ENCODE measurements at places on chromosomes 6 and 20.
A peak's percentile ranks its signal among the peaks of the same experiment; 100 is the strongest.

DNA sequence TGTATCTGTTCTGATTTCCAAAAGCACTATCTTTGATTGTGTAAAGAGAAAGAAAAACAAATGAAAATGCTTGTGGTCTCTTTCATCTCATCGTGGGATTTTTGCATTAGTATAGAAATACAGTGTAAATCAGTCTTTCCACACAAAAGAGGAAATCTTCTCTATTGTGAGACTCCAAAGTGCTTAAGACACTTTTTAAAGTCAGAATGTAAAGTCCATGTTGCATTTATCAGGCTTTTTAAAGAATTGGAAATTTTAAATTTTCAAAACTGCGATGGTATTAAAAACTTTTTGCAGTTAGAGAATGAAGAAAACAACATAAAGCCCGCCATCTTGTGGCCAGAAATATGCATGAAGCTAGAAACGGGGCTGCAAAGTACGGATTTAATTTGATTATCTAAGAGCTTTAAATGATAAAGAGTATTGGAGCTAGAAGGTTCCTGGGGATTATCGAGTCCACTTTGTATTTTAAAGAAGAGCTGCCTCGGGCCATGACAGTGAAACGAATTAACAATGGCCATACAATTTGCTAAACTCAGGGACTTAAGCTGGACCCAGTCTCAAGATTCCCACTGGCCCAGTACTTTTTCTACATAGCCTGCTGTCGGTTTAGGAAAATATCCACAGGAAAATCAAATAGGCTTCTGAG, 339.6 kb downstream of the ARHGAP18 start:
- DNase-seq: peak; percentile 31

GRCh38 chr6:72049376-72049775, 163.0 kb downstream of the RIMS1 start:
- DNase-seq: no peak

- no peak for DNase-seq
Observed at GRCh38 chr20:17633221-17633849, 48.7 kb downstream of the RRBP1 start.

- no peak for DNase-seq
Observed at GRCh38 chr6:98875375-98875774, 41.0 kb downstream of the POU3F2 start.

DNA sequence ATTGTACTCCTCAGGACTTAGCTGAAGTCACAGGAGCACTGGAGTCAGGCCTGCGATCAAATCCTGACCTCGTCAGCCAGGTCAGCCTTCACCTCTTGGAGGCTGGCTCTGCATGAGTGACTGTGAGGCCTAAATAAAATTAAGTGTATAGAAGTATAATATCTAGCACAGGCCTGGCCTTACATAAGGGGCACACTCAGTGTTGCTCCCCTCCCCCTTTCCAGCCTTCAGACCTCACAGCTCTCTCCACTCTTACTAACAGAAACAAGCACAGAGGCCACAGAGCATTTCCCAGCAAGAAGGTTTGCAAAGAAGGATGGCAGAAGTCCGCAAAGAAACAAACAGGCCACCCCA, 84.8 kb downstream of the TRERF1 start:
- DNase-seq: no peak

DNA sequence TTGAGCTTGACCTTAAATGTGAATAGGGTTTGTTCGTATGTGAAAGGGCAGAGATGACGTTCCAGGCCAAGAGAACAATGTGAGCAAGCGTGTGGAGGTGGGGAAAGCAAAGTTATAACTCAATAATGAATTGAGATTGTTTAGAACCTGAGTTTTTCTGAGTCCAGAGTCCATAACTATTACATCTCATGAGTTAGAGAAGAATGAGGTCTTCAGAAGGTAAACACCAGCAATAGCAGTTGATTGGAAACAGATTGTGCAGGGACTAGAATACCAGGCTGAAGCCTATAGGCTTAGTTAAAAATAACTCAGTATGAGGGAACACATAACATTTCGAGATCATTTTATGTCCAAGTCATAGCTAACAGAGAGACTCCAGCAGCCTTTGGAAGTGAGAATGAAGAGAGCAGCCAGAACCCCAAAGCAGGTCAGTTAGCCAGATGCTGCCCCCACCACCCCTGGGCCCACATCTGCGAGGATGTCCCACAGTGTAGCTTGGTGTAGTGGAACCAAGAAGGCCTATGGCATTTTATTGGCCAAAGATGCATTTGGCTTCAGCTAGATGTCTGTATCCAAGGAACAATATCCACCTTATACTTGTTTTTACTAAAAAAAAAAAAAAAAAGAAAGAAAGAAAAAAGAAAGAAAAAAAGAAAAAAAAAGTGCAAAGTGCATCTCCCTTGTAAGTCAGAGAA, 121.7 kb downstream of the TNFRSF21 start:
- no peak for DNase-seq

DNA sequence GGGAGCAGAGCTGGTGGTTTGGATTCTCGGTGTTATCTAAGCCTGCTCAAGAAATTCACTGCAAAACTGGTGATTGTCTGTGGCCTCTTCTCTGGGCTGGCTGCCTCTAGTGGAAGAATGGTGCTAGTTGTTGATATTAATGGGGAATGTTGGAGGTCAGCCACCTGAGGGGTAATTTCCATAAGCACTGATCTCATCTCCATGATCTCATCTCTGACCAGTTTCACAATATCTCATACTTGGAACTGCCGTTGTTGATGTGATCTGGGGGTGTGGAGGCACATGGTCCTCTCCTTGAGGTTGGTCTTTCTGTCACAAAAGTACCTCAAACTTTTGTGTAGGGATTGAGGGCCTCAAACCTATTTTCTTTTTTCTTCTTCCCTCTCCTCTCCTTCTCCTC, 102.6 kb downstream of the CD109 start:
- DNase-seq: peak; percentile 47

GRCh38 chr20:64049878-64050260, 430 bp upstream of the SOX18 start:
- no peak for DNase-seq

DNA sequence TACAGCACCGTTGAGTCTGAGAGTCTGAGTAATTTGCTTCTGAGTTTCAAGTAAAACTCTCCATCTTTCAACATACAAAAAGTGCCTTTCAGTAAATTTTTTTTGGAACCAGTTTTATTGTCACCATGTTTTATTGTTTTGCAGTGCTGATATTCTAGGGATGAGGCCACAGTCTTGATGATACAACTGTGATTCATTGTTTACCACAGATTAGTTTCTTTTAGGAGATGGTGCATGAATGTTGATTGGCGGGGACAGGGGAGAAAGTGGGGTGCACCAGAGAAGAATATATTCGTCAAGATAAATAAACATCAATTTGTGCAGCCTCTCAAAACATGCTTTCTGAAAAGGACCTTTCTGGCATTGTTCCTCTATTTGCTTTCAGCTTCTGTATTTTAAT, 109.0 kb downstream of the MCHR2 start:
- DNase-seq: no peak

DNA sequence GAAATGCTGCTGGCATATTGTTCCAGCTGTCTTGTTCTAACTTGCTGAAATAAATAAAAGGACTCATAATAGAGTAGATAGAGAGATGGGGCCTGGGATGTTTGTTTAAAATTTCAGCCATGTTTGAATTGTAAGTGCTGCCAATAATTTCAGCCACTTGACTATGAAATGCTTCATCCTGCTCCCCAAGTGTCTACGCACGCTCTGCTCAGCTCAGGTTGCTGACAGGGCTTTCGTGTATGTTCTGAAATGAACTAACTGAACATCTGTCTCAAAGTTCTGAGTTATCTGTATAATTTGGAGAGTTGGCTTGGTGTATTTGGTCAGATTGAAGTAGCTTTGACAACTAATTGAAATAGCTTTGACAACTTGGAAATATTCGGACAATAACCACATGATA, 387.8 kb downstream of the BMP2 start:
- DNase-seq: no peak

GRCh38 chr20:4272225-4272624, 256.9 kb upstream of the RNF24 start:
- DNase-seq: no peak

DNA sequence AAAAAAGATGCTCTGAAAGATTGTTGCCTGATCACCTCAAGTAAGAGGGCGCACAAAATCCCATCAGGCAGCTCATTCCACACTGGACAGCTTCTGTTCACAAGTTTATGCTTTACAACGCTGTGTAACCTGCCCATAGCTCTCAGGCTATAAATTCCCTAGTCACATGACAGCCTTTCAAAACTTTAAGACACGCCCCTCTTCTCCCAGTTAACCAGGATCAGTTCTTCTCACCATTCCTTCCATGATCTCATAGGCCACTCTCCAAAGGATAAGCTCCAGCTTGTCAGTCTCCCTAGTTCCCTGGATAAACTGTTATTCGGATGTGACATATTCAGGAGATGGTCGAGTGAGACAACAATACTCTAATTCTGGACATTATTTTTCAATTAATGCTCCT, 15.0 kb downstream of the ADNP start:
- peak; percentile 62 for DNase-seq

DNA sequence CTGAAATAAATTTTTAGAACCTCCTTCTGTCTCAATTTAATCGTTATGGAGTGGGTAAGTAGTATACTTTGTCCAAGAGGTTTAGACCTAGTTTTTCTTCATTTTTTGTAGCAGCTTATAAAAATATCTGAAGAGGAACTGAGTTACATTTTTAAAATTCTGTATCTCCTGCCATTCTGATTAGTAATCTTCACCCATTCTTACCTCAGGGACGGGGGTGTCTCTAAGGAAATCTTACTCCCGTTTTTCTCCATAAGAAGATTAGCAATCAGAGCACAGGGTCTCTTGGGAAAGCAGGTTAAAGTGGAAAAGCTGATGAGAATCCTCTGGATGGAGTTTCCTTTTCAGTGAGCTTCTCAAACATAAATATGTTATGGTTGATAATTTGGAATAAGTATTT, 259.3 kb upstream of the FAM83B start:
- DNase-seq: no peak

DNA sequence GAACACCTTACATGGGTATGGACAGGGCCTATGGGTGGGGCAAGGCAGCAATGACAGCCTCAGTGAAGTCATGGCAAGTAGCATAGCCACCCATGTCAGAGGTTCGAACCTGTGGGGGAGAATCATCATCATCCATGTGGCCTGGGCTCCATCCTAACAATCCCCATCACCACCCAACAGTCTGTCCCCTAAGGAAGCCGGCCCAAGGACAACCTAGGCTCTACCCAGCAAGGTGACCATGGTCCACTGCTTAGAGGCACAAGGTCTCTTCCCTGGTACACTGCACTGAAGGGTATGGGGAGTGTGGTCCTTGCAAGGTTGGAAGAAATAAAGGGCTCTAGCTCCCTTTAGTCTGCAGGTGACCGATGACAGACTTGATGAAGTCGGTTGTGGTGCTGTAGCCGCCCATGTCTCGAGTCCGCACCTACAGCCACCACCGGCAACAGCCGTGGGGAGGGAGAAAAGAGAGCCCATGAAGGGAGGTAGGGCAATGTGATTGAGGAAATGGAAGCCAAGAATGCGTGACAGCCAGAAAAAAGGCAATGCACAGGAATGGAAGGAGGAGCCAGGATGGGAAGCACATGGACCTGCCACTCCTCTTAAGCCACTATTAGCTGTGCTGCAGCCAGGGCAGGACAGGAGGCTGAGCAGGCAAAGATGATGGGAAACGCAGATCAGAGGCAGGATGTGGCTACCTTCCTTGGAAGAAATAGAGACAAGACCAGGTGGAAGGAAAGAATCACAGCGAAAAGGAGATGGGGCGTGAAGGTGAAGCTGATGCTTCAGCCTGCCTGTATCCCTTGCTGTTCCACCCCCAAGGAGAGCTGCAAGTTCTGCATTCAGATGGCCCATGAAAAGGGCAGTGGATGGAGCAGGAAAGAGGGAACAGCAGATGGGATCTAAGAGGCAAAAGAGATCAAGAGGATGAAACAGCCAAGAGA, 5.3 kb downstream of the IDH3B start:
- DNase-seq: no peak

- DNase-seq: no peak
Observed at GRCh38 chr20:24530131-24530680, 60.8 kb downstream of the SYNDIG1 start.

- DNase-seq: no peak
Observed at GRCh38 chr6:54291738-54292137, 16.5 kb upstream of the TINAG start.

DNA sequence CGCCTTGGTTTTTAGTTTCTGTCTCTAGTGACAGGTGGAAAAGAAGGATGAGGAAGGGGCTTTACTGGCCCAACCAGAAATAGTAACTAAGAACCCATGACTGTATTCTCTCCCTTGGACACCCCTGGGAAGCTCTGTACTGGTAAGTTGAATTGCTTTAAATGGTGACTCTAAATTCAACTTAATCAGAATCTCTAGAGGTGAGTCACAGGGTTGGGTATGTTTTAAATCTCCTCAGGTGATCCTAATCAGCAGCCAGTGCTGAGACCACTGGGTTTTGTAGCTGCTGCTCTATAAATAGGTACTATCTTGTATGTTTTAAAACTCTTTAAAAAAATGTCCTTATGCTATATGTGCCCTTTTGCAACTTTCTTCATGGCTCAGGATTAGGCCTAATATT, 314.0 kb upstream of the ECI2 start:
- no peak for DNase-seq

- DNase-seq: no peak
Observed at GRCh38 chr6:131213501-131213990, 78.3 kb downstream of the AKAP7 start.

- no peak for DNase-seq
Observed at GRCh38 chr6:82693094-82693493, 329.5 kb downstream of the TPBG start.

Data from HEK293T (cell line).